ENCODE measurements at places on chromosomes 6 and 20. TPM values are rescaled to one million over a fixed set of nuclear protein-coding genes. Genes with fewer than 3 reads are reported as not detected.

DNA sequence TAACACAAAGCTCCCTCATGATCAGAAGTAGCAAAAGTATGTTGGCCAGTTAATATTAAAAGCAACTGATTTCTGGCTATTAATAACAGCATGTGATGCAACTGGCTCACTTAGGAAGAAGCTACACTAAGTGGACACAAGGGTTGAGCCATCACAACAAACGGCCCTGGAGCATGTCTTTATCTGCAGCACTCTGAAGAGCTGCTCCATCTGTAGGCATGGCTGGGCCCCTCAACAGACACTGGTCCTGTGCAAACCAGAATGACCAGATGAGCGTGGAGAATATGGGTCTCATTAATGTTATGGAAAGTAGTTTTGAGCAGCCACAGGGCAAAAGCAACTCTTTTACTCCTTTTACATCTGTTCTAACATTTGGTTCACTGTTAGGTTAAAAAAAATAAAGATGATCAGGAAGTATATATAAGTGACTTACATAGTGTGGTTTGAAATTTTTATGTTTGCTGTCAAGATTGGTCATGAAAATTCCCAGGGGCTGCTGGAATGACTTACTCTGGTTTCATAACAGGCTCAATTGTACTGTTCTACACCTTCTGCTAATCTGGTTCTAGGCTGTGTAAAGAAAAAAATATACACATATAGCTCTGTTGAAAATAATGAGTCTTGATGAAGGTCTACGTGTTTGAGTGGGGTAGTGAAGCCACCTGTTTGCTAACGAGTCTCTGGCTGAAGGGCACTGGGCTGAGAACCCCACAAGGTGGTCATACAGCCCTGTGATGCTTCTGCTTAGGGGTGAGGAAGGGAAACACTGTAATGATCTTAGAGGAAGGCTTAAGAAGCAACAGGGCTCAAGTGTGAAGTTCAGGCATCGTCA, 58.1 kb downstream of the INSM1 start:
- no peak for DNase-seq

- no peak for DNase-seq
These were observed 51.6 kb downstream of the LAMP5 start for GRCh38 chr20:9565910-9566550.

GRCh38 chr6:84304881-84305280, 77.4 kb upstream of the CEP162 start:
- no peak for DNase-seq

- peak; percentile 55 for DNase-seq
These were observed at the start of gene MOCS1 for GRCh38 chr6:39934131-39934757. TSS of gene MOCS1 (minus strand) at chr6:39934462. CDS start at chr6:39934417, 45 bp downstream.

GRCh38 chr6:5995658-5995948, 11.1 kb downstream of the NRN1 start:
- DNase-seq = no peak

- DNase-seq = no peak
These were observed 502 bp downstream of the DXO start for GRCh38 chr6:31971279-31971992.

ASF1A gene
- 23.2 TPM for polyA plus RNA-seq

DNA sequence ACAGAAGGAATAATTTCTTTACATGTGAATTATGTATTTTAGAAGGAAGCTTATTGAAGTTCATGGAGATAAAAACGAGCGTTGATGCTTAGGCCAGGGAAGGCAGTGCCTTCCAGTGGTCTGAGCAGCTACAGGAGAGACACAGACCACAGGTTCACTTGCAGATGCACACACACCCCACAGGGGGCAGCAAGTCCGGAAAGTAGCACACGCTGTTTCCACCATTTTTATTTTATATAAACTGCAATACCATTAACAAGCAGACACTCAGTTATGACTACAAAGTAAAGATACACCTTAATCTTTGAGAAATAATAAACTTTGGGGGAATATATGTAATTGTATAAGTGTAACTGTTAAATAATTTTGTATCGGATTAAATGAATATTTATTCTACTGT, 13.5 kb upstream of the DACT2 start:
- DNase-seq = no peak

- DNase-seq = no peak
These were observed 53.8 kb downstream of the SASH1 start for GRCh38 chr6:148396411-148396810.

MYBL2 gene
- polyA plus RNA-seq = not detected

GPR6 gene
- polyA plus RNA-seq = not detected

GRCh38 chr6:100724222-100724621, 156.9 kb downstream of the ASCC3 start:
- DNase-seq = no peak

SLC22A2 gene
- polyA plus RNA-seq = not detected

DNA sequence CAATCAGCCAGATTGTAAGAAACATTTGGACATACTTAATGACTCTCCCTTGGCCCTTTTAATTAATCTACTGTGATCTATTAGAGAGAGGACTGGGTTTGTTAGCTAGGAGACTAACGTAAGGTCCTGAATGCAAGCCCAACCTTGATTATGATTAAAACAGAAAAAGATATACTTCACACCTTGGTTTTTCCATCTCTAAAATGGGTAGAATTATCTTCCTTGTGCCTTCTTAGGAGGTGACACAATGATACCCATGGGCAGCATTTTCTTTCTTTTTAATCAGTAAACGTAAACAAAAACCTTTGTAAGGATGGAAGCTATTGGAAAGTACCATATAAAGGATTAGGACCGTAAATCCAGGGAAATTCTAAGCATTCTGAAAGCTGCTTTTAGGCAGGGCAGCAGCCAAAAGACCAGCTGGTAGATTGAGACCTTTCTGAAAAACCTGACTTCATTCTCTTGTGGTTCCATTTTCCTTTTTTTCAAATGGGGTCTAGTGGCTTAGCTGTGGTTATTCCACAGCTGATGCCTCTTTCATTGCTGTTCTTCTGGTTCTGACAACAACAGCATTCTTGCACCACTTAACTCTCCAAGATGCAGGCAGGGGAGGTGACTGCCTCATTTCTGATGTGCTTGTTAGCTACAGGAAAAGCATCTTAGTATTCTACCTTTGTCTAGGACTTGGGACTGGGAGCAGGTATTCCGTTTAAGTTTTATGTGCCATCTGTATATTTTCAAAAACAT, 27.4 kb downstream of the RREB1 start:
- DNase-seq = no peak

CENPW gene
- 16.4 TPM for polyA plus RNA-seq

ENPP1 gene
- 20.5 TPM for polyA plus RNA-seq

GRCh38 chr6:124947971-124948451, 14.2 kb upstream of the RNF217 start:
- no peak for DNase-seq

- no peak for DNase-seq
These were observed 84.7 kb downstream of the PHACTR3 start for GRCh38 chr20:59688999-59689398.

- no peak for DNase-seq
These were observed 82.3 kb upstream of the FRMD1 start for GRCh38 chr6:168161371-168161750.

PLN gene
- not detected for polyA plus RNA-seq

ADGB gene
- polyA plus RNA-seq = not detected

GRCh38 chr6:29847871-29848630, 20.4 kb downstream of the HLA-G start:
- peak; percentile 69 for DNase-seq

DNA sequence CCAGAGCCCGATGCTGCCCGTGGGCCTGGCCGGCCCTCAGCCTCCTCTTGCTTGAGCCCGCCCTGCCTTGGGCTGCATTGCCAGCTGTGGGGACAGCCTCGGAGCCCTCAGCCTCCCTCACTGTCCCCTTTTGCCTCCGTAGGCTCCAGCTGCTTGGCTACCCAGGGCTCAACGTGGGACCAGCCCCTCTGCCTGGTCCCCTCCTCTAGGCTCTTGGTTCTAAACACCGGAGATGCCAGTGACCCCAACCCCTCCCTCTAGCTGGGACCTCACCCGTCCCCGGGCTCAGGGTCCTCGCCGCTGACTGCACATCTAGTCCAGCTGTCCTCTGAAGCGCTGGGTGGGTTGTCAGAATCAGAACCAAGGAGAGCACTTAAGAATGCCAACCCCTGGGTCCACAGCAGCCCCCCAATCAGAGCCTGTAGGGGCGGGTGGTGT, 345.2 kb downstream of the ZFAND3 start:
- DNase-seq = no peak

RBM38 gene
- 48.6 TPM for polyA plus RNA-seq

GRCh38 chr20:32302507-32302872, 25.0 kb downstream of the KIF3B start:
- no peak for DNase-seq

EMILIN3 gene
- polyA plus RNA-seq = 39.5 TPM

- peak; percentile 38 for DNase-seq
These were observed 223.0 kb upstream of the SYNCRIP start for GRCh38 chr6:85865420-85866369.

KIF13A gene
- polyA plus RNA-seq = 48.0 TPM
